ENCODE measurements at places on chromosomes 5 and 9.

DNA sequence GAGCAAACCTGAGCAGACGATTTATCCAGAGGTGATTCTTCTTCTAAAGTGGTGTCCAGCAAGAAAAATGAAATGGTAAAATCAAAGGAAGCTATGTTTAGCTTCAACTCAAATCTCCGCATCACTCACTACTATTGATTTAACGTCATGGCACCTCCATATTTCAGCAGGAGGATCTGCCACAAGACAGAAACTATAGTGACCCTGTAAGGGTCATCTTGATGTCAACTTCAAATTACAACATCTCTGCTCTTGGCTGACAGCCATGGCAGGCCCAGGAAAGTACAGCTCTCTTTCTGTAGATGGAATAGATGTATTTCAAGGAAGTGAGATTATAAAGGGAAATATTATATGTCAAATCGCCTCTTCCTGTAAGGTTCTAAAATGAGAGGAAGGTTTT lies 10.1 kb upstream of the EFNA5 start:
- no peaks in the 10 kb centered on the region for H3K36me3 ChIP-seq
- H3K27me3 ChIP-seq: peaks cover 28% of the 10 kb centered on the region
- H3K27ac ChIP-seq: no peak overlapping the region
- no peak overlapping the region for H3K4me3 ChIP-seq
- DNase-seq: no peak
- no peaks in the 10 kb centered on the region for H3K4me1 ChIP-seq

GRCh38 chr5:141633871-141634561 lies 2.6 kb downstream of the HDAC3 start:
- no peak for DNase-seq
- H3K27me3 ChIP-seq: no peaks in the 10 kb centered on the region
- peak overlapping the region; percentile 70 for H3K27ac ChIP-seq
- peak overlapping the region; percentile 6 for H3K4me3 ChIP-seq

- no peak for DNase-seq
- H3K27me3 ChIP-seq: no peaks in the 10 kb centered on the region
- no peaks in the 10 kb centered on the region for H3K4me1 ChIP-seq
- no peak overlapping the region for H3K27ac ChIP-seq
- no peaks in the 10 kb centered on the region for H3K36me3 ChIP-seq
Observed at GRCh38 chr5:13244151-13244550, 700.3 kb downstream of the DNAH5 start.

DNA sequence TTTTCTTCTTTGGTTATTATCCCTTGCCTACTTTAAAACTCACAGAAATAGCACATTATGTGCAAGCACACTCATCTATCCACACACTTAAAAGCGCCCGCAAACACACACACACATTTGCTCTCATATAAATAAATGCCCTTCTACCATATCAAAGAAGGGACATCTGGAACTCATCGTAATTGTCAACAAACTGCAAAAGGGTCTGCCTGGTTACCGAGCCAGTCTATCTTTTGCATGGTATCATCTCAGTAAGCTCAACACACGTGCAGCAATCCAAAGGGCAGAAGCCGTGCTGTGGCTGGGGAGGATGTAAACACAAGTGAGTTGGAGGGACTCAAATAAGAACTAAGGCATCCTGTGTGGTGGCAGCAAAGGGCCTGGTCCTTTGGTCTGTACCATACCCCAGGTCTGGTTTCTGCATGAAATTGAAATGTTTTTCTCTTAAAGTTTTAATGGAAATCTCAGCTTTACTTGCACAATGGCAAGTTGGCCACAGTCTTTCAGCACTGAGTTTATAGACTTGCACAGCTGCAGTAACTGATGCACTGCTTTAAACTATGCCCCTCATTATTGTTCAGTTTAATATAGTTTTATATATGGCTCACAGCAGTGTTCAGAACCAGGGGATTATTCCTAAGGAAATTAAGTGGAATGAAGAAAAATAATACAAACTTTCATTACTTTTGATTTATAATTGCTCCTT lies 331.0 kb downstream of the ADAMTS6 start:
- H3K4me1 ChIP-seq: no peaks in the 10 kb centered on the region
- H3K4me3 ChIP-seq: no peak overlapping the region
- DNase-seq: no peak
- H3K27ac ChIP-seq: no peak overlapping the region
- no peaks in the 10 kb centered on the region for H3K36me3 ChIP-seq

DNA sequence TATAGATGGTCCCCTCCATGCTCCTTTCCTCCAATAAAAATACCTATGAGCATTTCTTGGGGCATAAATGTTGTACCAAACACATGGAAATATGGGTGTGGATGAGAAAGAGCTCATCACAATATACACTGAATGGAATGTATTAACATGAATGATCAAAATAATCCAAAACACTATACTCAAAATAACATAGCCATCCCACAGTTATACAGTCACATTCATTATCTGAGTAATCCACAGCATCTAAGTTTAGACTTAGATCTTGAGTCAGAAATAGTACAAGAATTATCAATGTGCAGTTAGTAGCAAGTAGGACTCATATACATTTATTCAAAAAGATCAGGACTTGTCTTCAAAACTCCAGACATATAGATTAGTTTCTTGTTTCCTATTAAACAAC lies 175.2 kb upstream of the NREP start:
- H3K27ac ChIP-seq: no peak overlapping the region
- H3K4me1 ChIP-seq: no peaks in the 10 kb centered on the region
- no peaks in the 10 kb centered on the region for H3K36me3 ChIP-seq
- DNase-seq: no peak

DNA sequence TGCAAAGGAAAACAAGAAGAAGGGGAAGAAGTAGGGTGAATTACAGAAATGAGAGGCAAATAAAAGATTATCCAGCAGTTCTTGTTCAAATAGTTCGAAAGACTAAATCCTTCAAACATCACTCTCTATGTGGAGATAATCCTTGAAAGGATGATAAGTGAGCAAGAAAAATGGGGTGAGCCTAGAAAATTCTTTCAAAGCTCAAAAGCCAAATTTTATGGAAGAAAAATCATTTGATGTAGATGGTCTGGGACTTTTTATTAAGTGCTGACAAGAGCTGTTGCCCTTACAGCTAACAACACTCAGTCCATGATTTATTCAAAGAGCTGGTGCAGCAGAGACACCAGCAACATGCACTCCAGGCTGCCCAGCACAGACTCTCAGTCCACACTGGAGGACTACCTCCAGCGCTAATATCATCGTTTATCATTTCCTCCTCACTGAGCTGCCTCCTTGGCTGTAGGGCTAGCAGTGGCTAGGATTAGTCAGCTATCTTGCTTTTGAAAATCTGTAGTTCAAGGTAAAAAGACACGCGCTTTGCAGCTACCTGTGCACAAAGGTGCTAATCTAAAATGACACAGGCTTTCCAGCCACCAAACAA lies 264.8 kb upstream of the KIF2A start:
- no peak overlapping the region for H3K4me3 ChIP-seq
- no peaks in the 10 kb centered on the region for H3K4me1 ChIP-seq
- H3K27me3 ChIP-seq: peaks cover 23% of the 10 kb centered on the region
- no peak for DNase-seq
- H3K27ac ChIP-seq: no peak overlapping the region

DNA sequence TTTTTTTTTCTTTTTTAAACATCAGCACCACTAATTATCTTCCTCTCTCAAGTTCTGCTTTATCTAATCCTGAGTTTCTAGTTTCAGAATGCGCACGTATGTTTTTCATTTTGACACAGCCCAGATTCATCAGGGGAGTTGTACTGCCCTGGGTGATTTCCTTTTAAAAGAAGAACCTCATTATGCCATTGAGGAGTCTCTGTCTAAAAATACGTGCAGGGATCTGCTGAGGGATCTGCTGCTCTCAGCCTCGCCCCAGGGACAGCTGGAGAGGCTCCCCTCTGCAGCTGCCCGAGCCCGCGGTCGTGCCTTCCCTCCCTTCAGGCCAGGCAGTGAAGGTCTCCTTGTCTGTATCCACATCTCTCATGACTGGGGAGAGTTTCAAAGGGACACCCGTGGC lies 273.1 kb downstream of the ARHGEF28 start:
- DNase-seq: no peak
- no peak overlapping the region for H3K27ac ChIP-seq
- H3K36me3 ChIP-seq: no peaks in the 10 kb centered on the region
- H3K27me3 ChIP-seq: peaks cover 26% of the 10 kb centered on the region
- H3K4me1 ChIP-seq: no peaks in the 10 kb centered on the region

- DNase-seq: peak; percentile 59
- H3K36me3 ChIP-seq: peaks cover 26% of the 10 kb centered on the region
- H3K27ac ChIP-seq: peak overlapping the region; percentile 93
- H3K27me3 ChIP-seq: no peaks in the 10 kb centered on the region
- H3K4me1 ChIP-seq: peaks cover 36% of the 10 kb centered on the region
Observed at GRCh38 chr9:131278702-131279111, 2.4 kb upstream of the FAM78A start.

DNA sequence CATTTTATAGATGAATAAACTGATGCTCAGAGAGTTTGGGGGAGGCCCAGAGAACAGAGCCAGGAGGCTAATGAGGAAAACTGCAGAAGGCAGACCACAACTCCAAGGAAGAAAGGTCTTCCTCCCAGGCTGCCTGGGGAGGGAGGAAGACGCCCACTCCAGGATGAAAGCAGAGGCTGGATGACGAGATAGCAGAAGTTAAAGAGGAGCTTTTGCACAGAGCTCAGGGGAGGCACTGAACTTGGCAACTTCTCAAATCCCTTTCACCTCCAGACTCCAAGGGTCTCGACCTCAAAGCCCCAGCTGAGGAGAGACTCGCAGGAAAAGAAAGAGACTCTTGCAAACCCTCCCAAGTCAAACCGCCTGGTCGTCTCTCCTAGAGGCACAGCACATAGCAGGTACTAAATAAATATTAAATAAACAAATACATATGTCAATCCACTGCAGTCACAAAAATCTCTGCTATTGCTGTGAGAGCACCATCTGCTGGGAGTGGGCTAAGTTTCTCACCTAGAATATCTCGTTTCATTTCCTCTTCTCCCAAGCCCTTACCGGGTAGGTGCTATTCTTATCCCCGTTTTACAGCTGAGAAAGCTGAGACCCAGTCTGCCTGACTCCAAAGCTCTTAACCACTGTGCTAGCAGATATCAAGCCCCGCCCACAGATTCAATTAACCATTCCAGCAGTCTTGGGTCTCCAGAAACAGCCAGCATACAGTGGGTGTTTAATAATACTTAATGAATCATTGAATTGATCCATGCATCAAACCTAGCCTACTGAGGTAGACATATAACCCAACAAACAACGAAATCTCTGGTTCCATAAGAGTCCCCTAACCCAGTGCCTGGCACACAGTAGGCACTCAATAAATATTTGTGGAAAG lies 97.8 kb upstream of the HAND1 start:
- peaks cover 1% of the 10 kb centered on the region for H3K4me1 ChIP-seq
- DNase-seq: no peak
- peaks cover 15% of the 10 kb centered on the region for H3K27me3 ChIP-seq
- H3K27ac ChIP-seq: peak overlapping the region; percentile 88

DNA sequence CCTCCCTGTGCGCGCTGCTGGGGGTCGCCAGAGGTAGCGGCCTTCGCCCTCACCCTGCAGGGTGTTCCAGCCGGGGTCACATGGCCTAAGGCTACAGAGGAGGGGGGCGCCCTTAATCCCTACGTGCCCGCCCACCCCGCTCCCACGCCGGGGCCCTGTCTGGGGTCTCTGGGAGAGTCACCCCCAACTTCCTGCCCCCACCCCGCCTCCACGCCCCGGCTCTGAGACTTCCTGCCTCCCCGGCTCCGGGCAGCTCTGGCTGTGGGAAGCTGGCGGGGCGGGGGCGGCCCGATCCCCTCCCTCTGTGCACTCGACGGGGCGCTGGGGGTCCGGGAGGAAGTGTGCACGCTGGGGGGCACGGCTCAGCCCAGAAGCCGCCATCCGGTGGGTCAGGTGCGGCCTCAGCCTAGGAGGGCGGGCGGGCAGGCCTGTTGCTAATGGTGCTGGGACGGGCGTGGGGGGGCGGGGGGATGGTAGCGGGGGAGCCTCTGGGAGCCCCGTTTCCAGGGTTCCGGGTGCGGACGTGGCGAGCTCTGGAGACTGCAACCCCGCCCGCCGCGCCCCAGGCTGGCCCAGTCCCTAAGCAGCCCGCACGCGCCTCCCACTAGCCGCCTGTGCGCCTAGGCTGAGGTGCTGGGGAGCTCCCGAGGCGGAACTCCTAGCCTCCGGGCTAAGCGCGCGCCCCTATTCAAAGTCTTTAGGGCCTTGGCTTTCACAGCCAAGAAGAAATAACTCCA lies 61.6 kb downstream of the CXXC5 start:
- H3K27me3 ChIP-seq: no peaks in the 10 kb centered on the region
- H3K4me1 ChIP-seq: peaks cover 49% of the 10 kb centered on the region
- peak overlapping the region; percentile 87 for H3K4me3 ChIP-seq
- H3K36me3 ChIP-seq: no peaks in the 10 kb centered on the region
- peak; percentile 48 for DNase-seq

- no peak overlapping the region for H3K27ac ChIP-seq
- H3K27me3 ChIP-seq: no peaks in the 10 kb centered on the region
- no peak overlapping the region for H3K4me3 ChIP-seq
- H3K36me3 ChIP-seq: no peaks in the 10 kb centered on the region
- no peaks in the 10 kb centered on the region for H3K4me1 ChIP-seq
- no peak for DNase-seq
Observed at GRCh38 chr5:126631920-126632319, 31.2 kb downstream of the PHAX start.

DNA sequence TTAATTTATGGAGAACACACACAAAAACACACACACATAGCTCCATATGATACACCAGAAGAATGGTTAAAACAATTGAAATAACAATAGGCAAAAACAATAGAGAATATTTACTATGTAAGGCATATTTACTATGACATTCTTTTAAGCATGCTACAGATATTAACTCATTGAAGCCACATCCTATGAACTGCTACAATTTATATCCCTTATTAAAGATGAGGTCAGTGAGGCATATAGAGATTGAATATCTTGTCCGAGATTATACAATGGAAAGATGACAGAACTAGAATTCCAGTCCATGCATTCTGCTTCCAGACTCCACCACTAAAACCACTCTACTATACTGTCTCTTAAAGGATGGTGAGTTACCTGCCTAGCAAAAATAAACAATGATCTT lies 60.7 kb downstream of the ADAMTS12 start:
- no peak overlapping the region for H3K27ac ChIP-seq
- H3K4me3 ChIP-seq: no peak overlapping the region
- no peaks in the 10 kb centered on the region for H3K27me3 ChIP-seq

DNA sequence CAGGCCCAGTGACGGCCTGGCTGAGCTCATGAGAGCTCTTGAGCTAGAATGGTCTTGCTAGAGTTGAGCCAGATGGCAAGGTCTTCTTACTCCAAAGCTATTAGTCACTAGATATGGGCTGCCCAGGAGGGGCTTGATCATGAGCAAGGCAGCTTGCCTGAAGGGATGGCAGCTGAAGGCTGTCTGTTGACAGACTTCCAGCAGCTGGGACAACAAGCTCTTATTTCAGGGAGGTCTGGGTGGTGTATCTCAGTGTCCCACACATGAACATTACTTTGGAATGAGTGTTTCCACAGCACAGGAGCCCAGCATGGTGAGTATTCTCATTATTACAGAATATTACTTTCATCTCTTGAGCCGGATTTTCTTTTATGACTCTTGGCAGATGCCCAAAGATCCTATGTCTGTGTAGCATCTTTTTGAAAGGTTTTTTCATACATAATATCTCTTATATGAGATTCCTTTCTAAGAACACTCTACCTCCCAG lies 414.1 kb downstream of the ARHGEF28 start:
- no peaks in the 10 kb centered on the region for H3K36me3 ChIP-seq
- H3K27ac ChIP-seq: no peak overlapping the region
- H3K27me3 ChIP-seq: peaks cover 7% of the 10 kb centered on the region
- H3K4me1 ChIP-seq: peaks cover 2% of the 10 kb centered on the region
- no peak overlapping the region for H3K4me3 ChIP-seq

Measured in naive thymus-derived CD8-positive, alpha-beta T cell (primary cell).